ENCODE measurements at places on chromosomes 2 and 18.

- DNase-seq, result no peak
Observed at GRCh38 chr18:22915337-22915736, 17.8 kb upstream of the RBBP8 start.

GRCh38 chr2:81436256-81436655, 1131.7 kb upstream of the LRRTM1 start:
- no peak for DNase-seq

GRCh38 chr2:216006164-216006663, 7.1 kb downstream of the MREG start:
- no peak for DNase-seq

- no peak for DNase-seq
Observed at GRCh38 chr2:128317181-128317898, 1.3 kb downstream of the HS6ST1 start.

DNA sequence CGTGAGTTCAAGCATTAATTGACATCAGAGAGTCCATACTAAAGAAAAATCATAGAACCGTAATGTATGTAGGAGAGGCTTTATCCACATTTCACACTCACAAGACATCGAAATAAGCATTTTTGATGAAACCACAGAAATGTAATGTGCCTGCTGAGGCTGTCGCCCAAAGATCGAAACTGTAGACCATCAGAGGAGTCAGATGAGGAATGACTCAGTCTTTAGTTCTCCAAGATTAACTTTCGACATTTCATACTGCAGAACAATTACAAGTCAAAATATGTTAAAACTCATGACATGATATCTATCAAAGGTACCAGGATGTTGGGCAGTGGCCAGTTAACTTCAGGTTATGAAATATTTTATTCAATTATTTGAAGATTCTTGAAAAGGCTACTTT, 79.6 kb downstream of the RAB31 start:
- no peak for DNase-seq

DNA sequence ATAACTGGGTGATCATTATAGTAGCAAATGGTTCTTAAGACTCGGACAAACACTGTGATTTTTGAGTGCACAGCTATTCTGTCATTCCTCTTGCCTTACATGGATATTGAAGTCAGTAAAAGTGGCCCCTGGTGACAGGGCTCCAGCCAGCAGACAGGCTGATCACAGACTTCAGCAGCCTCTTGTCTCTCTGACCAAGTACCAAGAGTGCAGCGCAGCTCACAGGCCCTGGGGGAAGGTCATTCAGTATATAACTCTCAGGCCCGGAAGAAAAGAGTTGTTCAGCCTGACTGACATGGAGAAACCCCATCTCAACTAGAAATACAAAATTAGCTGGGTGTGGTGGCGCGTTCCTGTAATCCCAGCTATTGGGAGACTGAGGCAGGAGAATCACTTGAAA, 202.6 kb downstream of the HRH4 start:
- no peak for DNase-seq

- DNase-seq, result no peak
Observed at GRCh38 chr2:62565309-62565908, 59.4 kb upstream of the TMEM17 start.

DNA sequence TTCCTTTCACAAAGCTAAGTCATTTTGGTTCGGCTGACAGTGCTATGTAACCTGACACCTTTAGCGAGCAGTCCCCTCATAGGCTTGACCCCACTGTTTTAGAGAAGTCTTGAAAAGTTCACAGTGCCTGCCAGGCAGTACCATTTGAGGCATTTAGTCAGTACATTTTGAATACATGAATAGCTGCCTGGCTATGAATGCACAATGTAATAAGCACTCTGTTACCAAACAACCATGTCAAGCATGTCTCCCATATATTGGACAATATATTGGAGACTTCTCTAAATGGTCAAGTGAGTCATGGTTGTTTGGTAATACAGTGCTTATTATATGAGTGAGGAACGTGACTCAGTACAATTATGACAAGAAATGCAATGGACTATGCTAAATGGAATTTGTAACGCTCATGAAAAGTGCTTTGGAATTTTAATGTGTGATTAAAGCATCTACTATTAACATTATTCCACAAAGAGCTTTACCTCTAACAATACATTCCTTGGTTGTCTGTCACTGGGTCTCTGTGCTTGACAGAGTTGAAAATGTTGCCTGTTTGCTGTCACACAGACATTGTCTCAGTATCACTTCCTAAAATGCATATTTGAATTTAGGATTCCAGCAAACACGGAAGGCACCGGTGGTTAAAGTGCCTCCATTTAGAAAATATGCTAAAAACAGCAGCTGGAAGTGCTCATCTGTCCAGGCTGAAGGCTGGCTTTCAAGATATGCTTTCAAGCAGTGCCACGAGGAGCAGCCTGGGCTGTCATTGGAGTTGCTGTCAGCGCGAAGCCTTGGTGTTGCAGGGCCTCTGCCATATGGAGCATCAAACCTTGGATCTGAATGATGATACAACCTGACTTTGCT, 458.6 kb downstream of the FBXO15 start:
- DNase-seq, result no peak

DNA sequence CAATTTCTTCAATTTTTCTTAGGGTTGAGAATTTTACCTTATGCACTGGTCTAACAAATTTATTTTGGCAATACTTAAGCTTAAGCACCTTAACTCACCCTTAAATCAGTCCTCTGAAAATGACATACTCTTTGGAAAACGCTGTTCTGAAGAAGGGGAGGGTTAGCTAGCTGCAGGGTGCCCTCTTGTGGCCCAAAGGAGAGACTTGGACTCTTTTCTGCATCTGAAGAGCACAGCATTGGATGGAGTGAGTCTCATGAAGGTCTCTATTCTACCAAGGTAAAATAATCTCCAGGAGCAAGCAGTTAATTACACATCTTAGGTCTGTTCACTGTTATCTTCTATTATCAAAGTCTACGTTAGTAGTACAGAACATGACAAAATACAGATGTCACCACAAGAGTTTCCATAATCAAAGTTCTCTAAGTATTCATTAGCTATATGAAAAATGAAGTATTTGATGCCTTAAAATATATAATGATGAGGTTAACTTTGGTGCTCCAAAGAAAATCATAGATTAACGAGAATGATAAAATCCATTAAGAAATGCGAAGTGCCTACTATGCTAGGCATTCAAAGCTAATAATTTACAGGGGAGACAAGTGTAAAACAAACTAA, 24.4 kb downstream of the PUM2 start:
- no peak for DNase-seq

DNA sequence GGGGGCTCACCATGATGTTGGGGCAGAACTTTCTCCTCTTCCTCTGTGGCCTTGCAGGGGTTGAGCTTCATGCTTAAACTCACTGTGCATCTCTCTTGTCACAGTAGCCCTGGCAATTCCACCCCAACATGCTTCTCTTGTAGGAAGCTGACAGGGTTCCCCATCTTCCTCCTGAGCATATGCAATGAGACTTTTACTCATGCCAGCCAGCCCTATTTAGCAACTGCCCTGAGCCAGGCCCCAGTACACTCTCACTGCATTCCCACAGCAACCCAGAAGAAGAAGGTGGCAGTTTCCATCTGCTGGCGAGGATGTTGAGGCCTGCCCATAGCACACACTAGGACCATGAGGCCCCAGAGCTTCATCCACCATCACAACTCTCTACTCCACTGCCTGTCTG, 72.2 kb upstream of the TEX51 start:
- no peak for DNase-seq

GRCh38 chr2:216029416-216030129, 16.2 kb upstream of the MREG start:
- no peak for DNase-seq

DNA sequence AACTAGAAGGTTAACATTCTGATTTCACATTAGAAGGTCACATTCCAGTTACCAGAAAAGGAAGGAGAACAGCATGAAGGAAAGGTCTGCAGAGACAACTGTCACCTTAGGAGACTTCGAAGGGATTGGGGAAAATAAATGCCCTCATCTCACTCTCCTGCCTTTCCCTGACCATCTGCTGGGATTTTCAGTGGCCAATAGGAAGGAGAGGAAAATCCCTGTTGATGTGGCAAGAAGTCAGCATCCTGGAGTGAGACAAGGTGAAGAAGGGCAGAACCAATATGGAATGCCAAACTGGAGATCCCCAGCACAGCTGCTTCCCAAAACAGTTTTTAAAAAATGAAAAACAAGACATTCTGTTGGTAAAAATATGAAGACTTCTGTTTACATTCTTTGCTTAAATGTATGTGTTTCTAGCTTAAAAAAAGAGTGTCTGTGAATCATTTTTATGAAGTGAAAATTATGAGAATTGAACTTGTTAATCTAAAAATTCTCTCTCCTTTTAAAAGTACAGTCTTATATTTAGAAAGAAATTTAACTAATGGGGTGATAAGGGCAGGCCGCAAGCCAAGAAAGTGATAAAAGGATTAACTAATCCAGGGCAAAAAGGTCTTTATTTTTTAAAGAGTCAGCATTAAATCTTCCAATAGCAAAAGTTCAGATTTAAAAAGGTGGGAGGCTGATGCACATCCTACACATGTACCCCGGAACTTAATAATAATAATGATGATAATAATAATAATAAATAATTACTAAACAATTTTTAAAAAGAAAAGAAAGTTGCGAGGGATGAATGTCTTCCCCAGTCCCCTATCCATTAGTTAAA, 160.6 kb upstream of the DOK6 start:
- no peak for DNase-seq

DNA sequence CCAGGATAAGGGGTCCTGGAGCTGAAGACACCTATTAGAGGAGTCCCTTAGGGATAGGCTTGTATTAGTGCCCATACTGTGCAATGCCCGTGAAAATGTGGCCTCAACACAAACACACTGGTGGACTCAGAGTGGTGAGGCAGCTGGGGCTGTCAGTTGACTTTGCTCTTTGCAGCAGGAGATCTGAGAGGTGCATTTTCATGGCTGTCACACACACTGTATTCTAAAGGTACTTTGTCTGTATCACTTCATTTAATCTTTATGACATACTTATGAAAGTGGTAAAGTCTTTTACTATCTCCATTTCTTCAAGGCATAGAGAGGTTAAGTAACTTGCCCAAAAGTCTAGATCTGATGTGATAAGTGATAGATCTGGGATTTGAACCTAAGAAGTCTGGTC, 55.1 kb upstream of the GCFC2 start:
- no peak for DNase-seq

GRCh38 chr18:75244351-75245313, 34.0 kb downstream of the TSHZ1 start:
- DNase-seq, result no peak

- DNase-seq, result no peak
Observed at GRCh38 chr18:713135-713490, 683 bp upstream of the ENOSF1 start.

- DNase-seq, result no peak
Observed at GRCh38 chr2:212536817-212537725, 1.5 kb downstream of the ERBB4 start.

- DNase-seq, result no peak
Observed at GRCh38 chr2:63192169-63192888, 141.7 kb downstream of the OTX1 start.

GRCh38 chr2:32564417-32565035, 63.3 kb upstream of the TTC27 start:
- DNase-seq, result no peak

GRCh38 chr2:219278655-219279150, 463 bp upstream of the DNAJB2 start:
- no peak for DNase-seq

GRCh38 chr2:163621445-163622004, 114.3 kb downstream of the FIGN start:
- no peak for DNase-seq

- DNase-seq, result no peak
Observed at GRCh38 chr2:111239107-111239506, 118.4 kb downstream of the BCL2L11 start.

GRCh38 chr2:120352696-120353590, 7.0 kb downstream of the INHBB start:
- DNase-seq, result no peak

DNA sequence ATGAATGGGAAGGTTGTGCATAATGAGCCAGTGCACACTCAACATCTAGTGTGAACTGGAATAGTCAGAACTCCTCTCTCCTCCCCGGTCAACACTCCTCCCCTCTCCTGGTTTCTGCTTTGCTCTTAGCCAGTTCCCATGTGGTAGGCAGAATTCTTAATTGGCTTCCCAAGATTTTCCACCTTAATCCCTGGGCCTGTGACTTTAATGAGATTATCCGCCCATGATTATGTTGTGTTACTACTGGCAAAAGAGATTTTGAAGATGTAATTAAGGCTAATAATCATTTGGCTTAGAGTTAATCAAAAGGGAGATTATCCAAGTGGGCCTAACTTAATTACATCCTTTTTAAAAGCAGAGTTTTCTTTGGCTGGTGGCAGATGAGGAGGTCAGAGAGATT, 34.2 kb upstream of the REV1 start:
- DNase-seq, result no peak

DNA sequence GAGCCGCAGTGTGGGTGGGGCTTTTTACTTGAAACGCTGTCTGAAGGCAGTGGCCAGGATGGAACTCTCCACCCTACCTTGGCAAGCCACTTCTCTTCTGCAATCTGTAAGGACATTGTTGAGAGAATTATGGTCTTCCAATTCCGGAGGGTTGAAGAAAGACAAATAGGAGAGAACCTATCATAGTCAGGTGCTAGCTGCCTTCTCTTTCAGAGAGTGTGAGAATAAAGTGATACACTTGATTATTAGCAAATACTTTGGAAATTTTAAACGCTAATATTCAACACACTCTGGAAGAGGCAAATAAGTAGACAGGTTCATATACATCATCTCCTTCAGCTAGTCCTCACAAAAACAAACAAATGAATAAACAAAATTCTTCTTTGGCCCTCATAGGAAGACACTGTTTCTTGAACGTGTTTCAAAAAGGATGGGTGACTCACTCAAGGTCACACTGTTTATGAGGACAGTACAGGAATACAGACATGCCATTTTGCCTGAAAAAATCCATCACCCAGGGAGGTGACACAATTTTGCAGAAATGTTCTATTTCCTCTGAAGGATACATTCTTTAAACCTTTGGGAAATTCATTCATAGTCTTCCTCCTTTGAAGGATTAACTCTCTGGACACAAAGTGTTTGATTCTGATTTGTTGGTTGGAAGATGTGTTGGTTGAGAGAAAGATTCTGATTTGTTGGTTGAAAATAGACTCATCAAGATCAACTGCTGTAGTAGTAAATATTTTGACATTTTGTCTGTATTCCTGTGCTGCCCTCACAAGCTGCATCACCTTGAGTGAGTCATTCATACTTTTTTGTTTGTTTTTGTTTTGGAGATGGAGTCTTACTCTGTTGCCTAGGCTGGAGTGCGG, 2.2 kb upstream of the IL1RN start:
- DNase-seq, result no peak

- no peak for DNase-seq
Observed at GRCh38 chr18:23539911-23540525, 36.7 kb downstream of the RMC1 start.

DNA sequence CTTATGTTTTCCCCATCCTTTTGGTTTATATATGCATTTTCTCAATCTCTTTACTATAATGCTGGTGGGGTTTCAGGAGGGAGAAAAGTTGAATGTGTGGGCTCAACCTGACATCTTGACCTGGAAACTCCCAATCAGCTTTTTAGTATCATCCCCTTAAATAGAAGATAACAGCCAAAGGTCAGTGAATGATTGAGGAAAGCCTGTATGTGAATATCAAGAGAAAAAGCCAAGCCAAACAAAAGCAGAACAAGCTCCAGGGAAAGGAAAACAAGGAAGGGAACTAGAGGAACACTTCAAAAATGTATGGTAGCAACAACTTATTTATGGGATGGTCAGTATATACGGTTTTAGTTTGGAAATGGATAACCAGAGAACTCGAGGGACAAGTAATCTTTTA, 28.3 kb upstream of the ATOH8 start:
- DNase-seq, result no peak
